ENCODE measurements at places on chromosomes 16 and 17.

DNA sequence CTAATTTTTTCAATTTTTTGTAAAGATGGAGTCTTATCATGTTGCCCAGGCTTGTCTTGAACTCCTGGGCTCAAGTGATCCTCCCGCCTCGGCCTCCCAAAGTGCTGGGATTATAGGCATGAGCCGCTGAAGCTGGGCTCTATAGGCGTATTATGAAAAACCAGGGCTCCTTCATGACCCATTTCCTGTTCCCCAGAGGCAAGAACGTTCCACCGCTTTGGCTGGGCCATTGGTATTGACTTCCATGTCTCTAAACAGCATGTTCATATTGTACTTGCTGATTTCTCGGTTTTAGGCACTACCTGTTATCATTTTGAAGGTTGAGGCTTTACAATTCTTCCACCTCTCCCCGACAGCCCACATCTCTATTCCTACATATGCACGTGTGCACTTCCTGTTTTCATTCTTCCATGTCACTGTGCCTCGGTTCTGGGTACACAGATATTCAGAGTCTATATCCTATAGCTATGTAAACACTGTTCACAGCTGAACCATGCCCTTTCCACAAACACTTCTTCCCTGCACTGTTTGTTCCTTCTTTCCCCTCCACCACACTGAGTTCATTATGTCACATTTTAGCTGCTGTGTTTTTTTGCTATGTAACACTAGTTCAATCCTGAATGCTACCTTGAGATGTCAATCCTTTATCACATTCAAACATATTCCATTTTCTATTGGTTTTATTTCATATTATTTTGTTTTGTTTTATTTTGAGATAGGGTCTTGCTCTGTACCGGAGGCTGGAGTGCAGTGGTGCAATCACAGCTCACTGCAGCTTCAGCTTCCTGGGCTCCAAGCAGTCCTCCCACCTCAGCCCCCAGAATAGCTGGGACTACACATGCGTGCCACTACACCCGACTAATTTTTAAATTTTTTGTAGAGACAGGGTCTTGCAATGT, 16.8 kb upstream of the MAPK3 start:
- DNase-seq, result no peak

DNA sequence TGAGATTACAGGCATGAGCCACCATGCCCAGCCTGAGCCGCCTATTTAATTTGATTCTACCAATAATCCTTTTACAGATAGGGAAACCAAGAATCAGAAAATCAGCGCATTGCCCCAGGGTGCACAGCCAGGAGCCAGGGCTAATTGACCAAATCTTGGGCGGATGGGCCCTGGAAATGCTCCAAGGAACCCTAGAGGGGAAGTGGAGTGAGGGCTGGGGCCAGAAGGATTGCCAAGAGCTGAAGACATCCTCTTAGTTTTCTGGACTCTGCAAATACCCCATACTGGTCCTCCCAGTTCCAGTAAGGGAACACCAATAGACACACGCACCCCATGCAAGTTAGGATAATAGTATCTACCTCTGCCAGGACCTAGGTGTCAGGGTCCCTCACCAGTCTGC, 3.8 kb downstream of the FHOD1 start:
- no peak for DNase-seq

DNA sequence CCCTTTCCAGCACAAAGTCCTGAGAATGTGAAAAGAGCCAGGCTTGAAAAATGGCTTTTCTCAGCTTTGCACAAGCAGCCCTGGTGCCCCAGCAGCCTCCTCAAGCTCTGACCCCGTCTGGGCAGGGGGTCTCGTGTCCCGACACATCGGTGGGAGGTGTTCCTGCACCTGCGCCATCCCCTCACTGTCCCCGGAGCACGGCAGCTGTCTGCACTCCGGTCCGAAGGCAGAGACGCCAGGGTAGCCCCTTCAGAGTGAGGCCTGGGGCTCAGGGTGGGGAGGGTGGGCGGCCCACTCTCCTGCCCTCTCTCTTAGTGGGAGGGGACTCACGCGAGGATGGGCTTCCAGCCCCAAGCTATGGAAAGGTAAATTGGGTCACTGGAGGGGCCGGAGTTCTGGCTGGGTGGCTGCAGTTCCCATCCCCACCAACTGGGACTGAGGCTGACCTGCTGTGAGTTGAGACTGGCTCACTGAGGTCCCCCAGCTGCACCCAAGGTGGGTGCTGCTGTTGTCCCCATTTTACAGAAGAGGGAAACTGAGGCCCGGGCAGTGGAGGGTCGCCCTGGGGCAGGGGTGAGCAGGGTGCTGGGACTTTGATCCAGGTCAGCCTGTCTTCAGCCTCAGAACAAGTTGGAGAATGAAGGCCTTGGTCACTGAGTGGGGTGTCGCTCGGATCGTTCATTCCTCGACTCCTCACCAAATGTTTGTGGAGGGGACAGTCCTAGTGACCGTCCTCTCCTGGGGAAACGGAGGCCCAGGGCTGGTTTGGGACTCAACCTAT, 2.3 kb upstream of the BAIAP3 start:
- no peak for DNase-seq

- no peak for DNase-seq
These were observed 20.8 kb downstream of the GNA13 start for GRCh38 chr17:65035704-65036103.

DNA sequence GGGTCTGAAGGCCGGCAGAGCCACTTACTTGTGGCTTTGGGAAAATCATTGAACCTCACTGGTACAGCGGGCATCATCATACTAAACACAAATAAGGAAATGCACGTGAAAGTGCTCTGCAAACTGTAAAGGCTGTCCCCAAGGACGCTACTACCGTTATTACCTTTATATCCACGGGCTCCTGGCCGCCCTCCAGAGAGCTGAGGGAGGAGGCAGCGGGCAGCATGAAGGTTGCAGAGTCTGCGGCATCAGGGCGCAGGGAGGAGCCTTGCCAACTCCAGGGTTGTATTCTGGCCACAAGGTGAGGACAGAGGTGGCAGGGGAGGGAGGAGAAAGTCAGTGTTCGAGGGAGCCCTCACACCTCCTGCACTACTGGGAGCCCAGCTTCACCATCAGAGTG, 68.3 kb upstream of the GCSH start:
- no peak for DNase-seq

GRCh38 chr16:66093191-66093590, 273.3 kb upstream of the CDH5 start:
- no peak for DNase-seq

DNA sequence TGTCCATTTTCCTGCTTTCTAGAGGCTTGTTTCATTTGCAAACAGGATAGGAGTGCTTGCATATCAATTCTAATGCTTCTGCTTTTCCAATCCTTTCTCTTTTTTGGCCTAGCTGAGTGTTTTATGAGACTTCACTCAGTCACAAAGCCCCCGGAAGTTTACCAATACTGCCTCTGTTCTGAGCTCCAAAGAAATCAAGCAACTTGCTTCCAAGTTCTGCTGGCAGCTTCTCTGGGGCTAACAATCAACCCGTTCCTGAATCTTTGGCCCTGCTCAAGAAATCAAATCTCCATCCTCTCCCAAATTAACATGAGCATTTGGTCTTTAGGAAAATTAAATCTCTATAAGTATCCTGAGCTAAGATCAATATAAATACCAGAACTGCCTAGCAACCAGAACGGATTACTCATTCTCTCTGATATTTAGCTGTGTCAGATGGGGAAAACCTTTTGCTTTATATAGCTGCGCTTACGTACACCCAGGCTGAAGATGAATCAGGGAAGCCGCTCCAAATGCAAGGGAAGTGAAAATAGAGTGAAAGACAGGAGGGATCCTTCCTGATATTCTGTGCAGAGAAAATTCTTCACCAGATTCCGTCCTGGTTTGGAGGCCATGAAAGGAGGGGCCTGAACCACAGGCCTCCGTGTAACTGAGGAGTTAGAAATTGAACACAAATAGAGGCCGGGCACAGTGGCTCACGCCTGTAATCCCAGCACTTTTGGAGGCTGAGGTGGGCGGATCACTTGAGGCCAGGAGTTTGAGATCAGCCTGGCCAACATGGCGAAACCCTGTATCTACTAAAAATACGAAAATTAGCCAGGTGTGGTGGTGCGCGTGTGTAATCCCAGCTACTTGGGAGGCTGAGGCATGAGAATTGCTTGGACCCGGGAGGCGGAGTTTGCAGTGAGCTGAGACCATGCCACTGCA, 23.3 kb upstream of the GRB2 start:
- DNase-seq, result no peak

DNA sequence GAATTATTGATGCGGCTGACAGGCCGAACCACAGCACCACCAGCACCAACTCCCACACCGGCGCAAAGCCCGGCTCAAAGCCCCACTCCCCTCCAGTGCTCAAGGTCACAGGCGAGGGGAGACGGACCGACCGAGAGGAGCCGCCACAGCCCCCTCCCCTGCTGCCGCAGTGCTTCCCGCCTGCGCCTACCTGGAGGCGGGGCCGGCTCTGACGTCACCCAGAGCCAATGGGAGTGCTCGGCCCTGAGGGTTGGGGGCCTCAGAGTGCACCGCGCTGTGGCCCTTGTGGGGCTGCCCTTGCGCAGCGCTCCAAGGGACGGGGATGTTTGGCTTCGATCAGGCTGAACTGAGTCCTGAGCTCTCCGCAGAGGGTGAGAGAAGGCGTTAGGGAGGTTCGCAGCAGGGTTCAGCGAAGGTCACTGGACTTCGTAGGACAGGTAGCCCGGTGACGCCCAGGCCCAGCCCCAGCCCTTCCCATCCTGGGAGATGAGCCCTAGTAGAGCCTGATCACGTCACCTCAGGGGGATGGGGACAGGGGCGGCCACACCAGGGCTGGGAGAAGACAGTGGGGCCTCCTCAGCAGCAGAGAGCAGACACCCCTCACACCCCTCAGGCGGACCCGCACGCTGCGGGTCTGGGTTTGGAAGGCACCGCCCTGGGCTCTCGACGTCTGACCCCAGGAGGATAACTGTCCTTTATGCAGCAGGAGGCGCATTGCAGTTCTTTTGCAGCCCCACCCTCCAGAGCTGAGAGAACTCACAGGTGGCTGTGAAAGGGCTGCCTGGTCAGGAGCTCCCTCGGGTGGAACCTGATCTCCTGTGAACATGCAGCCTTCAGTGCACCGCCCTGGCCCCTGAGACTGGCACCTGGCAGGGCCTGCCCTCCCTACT, 1.5 kb downstream of the NDRG4 start:
- DNase-seq, result peak; percentile 91

- DNase-seq, result peak; percentile 60
These were observed 48.5 kb upstream of the HELZ start for GRCh38 chr17:67293251-67294203.

Measured in glutamatergic neuron (in vitro differentiated cells).